Activated CD8-positive, alpha-beta memory T cell treated with anti-CD3 and anti-CD28 coated beads, Interleukin-2, amount 50 U/mL, for 48 hours (primary cell): ENCODE measurements at places on chromosomes 2 and 18.
A peak's percentile ranks its signal among the peaks of the same experiment; 100 is the strongest.

GRCh38 chr18:25544546-25545287 is 192.8 kb upstream of the ZNF521 start:
- no peak for DNase-seq

GRCh38 chr2:9637330-9637729 is 6.5 kb upstream of the YWHAQ start:
- no peak for DNase-seq

DNA sequence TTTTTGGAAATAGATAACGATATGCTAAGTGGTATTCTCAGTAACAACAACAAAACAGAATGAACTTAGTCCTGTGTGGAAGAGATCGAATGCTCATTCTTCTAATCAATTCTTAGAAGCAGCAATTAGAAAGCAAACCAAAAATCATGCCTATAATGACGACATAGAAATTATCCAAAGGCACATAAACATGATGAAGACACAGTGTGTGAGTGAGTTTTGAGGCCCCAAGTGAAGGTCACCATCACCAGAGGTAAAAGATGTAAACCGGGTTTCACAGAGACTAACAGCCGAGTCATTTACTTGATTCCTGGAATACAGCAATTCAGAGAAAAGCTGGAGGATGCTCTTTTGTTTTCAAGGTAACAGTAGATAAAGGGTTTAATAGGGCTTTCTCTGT is 509.2 kb downstream of the TDRD15 start:
- no peak for DNase-seq

- DNase-seq = no peak
Measured at GRCh38 chr18:6414723-6415417, at the start of gene L3MBTL4. Gene L3MBTL4, minus strand, starts transcription at chr18:6414911. Its CDS starts 103,286 bp downstream, at chr18:6311625.

GRCh38 chr2:125713533-125713932 is 942.4 kb upstream of the GYPC start:
- no peak for DNase-seq

GRCh38 chr2:216351172-216351925 is 20.9 kb downstream of the MARCHF4 start:
- no peak for DNase-seq

GRCh38 chr18:51097021-51097822 is 67.2 kb downstream of the SMAD4 start:
- DNase-seq = no peak

DNA sequence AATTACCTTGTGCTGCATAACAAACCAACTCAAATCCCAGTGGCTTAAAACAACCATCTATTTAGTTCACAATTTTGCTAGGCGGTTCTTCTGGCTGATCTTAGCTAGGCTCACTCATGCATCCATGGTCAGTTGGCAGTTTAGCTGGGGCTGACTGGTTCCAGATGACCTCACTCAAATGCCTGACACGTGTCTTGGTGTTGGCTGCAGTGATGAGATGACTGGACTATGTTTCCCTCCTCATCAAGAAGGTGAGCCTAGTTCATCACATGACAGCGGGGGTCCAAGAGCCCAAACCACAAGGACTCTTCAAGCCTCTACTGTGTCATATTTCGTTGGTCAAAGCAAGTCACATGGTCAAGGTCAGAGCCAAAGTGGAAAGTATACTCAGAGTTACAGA is 42.7 kb upstream of the ACTR3 start:
- no peak for DNase-seq

DNA sequence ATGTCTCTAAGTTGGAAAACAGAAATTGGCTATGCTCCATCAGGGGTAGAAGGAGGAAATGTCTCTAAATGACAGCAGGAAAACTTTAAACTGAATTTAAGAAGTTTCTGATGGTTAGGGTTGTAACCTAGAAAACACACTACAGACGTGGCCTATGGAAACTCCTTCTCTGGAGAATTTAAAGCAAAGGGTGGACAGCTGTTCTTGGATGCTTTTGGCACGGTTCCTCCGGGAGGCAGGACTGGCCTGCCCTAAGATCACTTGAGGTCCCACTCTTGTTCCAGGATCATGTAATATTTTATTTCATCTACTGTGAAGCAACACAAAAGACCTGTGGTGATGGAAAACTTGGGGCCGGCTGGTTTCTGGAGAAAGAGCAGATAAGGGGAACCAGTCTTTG is 77.0 kb downstream of the NRP2 start:
- no peak for DNase-seq

- no peak for DNase-seq
Measured at GRCh38 chr2:58032764-58033080, 13.9 kb upstream of the VRK2 start.

DNA sequence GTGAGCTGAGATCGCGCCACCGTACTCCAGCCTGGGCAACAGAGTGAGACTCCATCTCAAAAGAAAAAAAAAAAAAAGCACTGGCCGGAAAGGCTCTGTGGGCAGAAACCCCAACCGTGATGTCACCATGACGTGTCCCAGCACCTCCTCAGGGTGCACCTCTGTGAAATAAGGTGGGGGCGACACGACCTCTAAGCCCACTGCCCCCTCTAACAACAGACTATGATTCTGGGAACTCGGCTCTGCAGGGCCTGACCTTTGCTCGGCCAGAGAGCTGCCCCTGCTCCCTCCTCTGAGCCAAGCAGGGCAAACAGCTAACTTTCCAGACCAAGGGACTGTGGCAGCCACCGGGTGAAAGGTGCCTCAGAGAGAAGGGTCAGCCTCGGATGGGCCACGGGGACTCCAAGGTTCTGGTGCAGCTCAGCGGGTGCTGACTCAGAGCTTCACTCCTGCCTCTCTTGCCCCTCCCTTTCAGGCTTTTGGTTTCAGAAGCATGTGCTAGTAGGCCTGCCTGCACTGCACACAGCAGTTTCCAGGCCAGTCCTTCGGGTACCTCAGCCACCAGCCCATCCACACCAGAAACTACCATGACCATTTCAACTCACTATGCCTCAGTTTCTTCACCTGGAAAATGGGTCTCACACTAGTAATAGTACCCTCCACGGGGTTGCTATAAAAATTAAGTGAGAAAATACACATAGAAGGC is 8.0 kb downstream of the TMBIM1 start:
- DNase-seq = peak; percentile 76

DNA sequence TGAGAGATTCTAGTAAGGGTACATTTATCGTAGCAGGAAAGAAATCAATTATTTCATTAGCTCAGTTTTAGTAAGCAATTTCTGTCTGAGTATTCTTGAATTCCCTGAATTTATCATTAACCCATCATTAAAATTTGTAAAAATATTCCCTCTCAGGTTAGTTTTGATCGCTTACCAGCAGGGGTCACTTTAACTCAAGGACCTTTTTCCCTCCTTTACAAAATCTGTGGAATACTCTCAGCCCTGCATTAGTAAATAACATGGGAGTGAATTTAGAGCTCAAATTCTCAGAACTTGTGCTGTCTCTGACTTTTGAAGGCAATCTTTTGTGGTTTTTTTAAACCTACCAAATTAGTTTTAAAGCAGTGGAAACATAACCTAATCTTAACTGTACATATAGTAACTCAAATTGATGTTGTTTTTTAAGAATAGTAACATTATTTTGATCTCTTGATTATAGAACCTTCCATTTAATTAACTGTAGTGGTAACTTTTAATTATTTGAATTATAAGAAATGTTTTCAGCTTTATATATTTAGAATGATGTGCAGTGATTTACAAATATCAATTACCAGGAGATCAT is 97.2 kb downstream of the AGPS start:
- DNase-seq = no peak

DNA sequence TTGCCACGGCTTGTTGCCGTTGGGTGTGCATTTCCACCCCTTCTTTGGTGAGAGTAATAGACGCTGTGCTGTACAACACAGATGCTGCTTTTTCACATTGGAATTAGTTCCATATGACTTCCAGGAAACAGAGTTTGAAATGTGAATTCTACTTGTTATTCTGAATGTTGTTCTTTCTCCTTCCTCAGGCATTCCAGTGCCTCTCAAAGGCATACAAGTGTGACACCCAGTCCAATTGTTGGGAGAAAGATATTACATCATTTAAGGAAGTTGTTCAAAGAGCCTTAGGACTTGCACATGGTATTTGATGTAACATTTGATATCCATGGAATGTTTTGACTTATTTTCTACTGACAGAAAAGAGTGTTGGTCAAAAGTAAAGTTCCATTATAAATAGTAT is 134.4 kb upstream of the LTBP1 start:
- DNase-seq = no peak

GRCh38 chr18:63142594-63143225 is 176.9 kb downstream of the BCL2 start:
- DNase-seq = no peak
